Activated CD8-positive, alpha-beta memory T cell treated with anti-CD3 and anti-CD28 coated beads for 1 hour (primary cell): ENCODE measurements at places on chromosomes 6 and 20.
A peak's percentile ranks its signal among the peaks of the same experiment; 100 is the strongest.

DNA sequence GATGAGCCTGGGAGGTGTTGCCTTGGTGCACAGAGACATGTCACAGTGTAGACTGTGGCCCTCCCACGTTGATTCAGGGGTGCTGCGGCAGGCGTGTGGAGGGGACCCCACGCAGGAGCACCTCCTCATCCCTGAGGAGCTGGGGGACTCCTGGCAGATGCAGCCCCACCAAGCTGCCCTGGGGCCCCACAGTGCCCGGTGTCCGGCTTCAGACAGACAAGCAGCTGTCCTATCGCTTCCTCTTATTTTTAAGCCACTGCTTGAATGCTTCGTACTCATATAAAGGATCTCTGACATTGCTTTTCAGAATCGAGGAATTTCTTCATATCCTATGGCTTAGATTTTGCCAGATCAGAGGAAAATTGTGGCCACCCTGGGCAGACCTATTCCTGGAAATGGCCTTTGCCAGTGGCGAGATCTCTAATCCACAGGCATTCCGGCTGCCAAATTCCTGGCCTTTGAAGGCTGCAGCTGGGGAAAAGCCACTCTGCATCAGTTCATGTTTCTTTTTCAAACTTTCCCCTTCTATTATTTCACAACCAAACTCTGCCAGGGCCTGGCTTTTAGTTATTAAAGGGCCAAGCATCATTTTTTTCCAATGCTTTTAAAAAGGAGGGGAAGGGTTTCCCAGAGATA, 337.0 kb downstream of the THBS2 start:
- no peak for DNase-seq

DNA sequence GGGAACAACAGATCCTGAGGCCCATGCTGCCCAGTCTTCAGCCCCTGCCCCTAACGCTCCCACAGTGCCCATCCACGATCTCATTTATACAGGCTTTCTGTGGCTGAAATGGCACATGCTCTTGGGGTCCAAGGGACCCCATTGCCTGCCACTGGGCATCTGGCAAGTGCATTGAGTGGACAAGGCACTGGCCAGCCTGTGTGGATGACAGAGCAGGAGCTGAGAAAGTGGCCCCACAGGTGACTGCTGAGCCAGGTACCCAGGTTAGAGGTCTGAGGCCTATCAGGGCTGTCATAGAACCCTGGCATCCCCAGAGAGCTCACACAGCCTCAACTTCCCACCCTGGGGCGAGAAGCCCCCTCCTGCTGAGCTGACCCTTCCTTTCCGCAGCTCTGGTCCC, 86.0 kb upstream of the NXT1 start:
- no peak for DNase-seq

DNA sequence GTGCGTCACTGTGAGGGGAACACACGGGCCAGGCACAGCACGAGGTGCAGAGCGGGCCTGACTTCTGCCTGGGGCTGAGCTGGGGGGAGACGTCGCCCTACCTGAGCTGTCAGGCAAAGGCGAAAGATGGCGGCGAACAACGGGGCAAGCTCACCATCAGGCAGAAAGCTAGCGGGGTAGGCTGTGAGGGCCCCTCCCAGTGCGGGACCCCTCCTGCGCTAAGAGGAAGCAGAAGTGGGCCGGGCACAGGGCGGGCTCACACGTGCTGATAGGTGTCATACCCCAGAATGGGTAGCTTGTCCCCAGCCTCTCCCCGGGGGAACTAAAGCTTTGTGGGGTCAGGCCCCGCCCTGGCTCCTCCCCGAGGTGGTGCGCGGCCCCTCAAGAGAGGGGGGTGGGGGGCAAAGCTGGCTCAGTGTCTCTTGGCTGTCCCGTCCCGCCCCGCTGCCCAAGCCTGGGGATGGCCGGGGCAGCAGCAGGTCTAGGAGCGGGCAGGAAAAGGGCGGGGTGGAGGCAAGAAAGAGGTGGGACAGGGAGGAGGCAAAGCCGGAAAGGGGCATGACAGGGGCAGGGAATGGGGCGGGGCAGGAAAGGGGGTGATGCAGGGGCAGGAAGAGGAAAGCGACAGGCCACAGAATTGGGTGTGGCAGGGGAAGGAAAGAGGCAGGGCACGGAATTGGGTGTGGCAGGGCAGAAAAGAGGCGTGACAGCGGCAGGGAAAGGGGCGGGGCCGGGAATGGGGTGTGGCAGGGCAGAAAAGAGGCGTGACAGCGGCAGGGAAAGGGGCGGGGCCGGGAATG, 14.7 kb downstream of the UCKL1 start:
- peak; percentile 57 for DNase-seq

DNA sequence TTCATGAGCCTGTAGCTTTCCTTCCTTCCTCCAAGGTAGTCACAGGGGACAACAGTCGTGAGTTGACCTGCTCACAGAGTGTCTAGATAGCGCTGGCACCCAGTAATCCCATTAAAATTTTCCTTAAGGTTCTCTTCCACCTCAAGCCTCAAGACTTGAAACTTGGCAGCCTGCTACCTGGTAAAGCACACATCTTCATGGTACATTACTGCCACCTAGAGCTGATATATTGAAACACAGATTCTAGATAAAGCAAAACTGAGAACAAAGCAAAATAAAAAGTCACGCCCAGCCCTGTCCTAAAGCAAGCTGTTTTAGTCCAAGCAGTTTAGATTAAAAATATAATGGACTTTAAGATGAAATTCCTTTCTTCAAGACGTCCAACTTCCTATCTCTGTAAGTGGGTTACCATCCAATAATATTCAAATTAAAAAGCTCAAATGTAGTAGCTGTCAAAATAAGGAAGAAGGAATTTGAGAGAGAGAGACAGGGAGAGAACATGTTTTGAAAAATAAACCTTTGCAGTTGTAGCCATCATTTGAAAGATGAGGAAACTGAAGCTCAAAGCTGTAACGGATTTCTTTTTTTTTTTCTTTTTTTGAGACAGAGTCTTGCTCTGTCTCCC, 50.7 kb upstream of the CD83 start:
- DNase-seq = no peak

- DNase-seq = no peak
These were observed 79.0 kb upstream of the FYN start for GRCh38 chr6:111952274-111952673.

GRCh38 chr6:163741743-163742363, 327.3 kb downstream of the QKI start:
- no peak for DNase-seq

GRCh38 chr20:24701027-24701426, 231.6 kb downstream of the SYNDIG1 start:
- no peak for DNase-seq

- no peak for DNase-seq
These were observed 11.6 kb upstream of the ELOVL5 start for GRCh38 chr6:53360093-53360912.

DNA sequence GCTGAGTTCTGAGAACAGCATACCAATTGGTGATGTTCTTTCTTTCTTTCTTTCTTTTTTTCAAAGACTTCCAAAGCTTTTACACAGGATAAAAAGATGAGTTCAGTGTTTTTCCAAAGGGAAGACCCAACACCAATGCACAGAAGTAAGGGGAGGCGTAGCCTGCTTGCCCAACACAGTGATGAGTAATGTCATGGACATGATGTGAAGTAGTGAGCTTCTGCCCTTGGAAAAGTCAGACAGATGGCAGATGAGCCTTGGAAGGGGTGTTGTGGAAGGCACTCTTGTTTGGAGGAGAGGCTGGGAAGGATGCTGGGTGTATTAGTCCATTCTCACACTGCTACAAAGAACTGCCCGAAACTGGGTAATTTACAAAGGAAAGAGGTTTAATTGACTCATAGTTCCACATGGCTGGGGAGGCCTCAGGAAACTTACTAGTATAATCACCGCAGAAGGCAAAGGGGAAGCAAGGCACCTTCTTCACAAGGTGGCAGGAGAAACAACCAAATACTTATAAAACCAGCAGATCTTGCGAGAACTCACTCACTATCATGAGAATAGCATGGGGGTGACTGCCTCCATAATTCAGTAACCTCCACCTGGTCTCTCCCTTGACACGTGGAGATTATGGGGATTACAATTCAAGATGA, 12.6 kb downstream of the LRP11 start:
- DNase-seq = no peak

GRCh38 chr6:1509241-1509640, 100.5 kb upstream of the FOXC1 start:
- no peak for DNase-seq

DNA sequence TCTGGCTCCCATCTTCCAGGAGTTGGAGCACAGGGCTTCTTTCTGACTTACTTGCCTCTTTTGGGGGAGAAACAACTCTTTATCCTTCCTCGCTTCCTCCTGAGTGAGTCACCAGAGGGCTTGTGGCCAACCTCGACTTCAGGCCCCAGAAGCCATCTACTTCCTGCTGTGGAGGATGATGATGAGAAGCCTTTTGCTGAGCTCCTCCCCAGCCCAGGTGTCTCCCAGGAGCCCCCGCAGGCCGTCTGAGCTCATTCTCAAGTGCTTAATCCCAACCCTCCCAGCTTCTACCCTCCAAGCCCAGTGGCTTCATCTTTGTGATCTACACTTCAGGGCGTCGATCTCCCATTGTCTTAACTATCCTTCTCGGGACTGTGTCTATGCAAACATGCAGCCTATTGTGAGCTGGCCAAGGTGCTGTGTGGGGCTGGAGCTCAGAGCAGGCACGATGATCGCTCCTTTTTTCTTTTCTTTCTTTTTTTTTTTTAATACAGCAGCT, 27.9 kb downstream of the SDCBP2 start:
- peak; percentile 14 for DNase-seq

DNA sequence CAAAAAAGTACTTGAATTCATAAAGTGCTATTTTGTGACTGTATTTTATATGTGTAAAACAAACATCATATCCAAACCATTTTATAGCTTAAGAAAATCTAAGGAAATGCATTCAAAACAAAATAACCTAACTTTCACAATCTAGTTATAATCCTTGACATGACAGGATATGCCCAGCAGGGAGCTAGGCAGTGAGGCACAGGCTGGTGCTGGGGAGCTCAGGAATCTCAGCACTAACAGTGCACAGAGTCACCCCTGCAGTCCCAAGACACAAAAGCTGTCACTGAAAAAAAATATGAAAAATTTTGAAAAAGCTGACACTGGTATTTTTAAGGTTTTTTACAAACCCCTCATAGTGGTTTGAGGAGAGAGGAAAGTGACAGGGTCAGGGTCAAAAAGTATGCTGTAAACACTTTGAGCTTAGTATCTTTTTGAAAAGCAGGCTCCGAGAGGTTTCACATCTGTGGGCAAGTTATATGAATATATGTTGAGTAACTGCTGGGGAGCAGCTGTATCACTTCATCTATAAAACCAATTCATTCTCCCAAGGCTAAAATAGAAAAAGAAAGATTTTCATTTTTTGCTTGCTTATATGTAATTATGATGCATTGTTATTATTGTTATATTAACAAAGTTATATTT, 24.1 kb downstream of the LGSN start:
- no peak for DNase-seq

DNA sequence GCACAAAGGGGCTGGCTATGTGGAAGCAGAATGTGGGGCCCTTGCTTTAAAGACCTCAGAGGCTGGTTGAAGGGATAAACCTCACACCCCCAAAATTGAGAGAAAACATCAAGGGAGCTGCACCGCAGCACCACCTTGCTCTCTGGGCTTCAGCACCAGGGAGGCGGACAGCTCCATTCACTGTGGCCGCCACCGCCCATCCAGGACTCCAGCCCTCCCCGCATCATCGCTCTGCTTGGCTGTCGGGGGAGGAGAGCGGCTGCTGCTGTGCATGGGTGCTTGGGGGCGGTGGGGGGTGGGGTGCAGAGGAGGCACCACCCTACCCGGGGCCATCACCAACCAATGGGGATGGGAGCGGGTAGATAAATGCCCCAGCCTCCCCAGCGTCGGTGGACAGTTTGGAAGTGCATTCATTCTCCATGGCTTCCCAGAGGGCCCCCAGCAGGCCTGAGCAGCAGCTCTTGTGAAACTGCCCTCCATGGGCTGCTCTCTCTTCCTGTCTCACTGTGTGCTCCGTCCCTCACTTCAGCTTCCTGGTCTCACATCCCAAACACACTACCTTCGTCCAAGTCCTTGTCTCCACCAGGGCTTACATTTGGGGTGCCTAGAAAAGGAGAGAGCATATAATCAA, 75.7 kb upstream of the BHLHE23 start:
- no peak for DNase-seq
